Head of caudate nucleus (tissue), 42 donors: ENCODE measurements at places on chromosomes 12 and 14.

DNA sequence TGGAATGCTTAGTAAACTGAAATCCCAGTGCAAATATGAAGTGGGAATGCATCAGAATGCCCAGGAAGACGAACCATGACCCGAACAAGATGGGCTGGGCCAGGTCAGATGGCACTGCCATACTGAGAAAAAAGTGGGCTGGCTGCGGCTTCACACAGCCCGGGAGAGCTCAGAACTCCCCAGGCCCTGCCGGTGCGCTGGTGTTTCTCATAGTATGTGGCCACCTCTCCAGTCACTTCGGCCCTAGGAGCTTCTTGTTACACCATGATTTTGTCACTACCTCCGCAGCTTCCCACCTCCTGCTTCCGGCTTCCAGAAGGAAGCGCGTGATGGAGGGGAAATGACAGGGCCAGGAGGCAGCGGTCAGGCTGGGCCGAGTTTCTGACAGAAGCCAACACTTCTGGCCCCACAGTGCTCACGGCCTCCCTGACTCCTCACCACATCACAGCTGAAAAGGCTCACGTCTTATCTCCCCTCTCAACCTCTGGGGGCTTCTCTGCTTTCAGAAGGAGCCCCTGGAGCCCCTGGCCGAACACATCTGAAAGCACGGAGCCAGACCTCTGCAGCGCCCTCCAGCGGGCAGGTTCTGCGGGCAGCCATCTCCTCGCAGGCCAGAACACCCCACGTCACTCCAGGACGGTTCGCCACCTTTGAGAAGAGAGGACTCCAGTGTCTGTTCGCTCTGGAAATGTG, 30.7 kb downstream of the DAD1 start:
- DNase-seq = no peak

- peak; percentile 47 for DNase-seq
Measured at GRCh38 chr14:95774265-95775160, 60.6 kb upstream of the TCL1A start.

DNA sequence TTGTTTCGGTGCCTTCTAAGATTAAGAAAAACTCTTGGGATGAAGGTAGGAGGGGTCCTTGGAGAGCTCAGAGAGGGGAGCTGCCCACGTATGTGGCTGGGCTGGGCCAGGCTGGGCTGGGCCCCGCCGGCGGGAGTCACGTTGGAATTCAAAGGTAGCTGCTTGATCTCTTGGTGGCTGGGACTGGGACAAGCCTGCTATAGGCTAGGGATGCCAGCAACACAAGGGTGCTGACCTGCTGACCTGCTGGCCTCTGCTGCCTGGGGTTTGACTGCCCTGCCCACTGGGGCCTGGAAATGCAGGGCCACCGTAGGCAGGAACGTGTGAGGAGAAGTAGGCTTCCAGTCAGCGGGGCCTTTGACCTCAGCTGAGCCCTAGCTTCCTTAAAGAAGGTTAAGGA, 52.8 kb upstream of the GTF2A1 start:
- no peak for DNase-seq

DNA sequence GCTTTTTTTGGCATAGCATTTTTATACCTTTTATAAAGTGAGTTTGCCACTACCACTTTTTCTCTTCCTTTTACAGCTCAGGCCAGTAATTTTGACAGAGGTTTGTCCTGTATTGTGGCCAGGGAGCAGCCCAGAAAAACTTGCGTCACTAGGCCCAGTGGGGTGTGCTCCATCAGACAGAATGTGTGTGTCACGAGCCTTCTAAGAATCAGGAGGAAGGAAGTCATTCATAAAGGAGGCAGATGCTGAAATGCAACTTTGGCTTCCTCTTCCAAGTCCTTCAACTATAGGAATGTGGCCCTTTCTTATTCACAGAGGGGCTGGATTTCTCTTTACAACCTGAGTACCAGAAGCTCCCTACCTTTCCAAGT, 10.1 kb upstream of the RAB35 start:
- DNase-seq = no peak

DNA sequence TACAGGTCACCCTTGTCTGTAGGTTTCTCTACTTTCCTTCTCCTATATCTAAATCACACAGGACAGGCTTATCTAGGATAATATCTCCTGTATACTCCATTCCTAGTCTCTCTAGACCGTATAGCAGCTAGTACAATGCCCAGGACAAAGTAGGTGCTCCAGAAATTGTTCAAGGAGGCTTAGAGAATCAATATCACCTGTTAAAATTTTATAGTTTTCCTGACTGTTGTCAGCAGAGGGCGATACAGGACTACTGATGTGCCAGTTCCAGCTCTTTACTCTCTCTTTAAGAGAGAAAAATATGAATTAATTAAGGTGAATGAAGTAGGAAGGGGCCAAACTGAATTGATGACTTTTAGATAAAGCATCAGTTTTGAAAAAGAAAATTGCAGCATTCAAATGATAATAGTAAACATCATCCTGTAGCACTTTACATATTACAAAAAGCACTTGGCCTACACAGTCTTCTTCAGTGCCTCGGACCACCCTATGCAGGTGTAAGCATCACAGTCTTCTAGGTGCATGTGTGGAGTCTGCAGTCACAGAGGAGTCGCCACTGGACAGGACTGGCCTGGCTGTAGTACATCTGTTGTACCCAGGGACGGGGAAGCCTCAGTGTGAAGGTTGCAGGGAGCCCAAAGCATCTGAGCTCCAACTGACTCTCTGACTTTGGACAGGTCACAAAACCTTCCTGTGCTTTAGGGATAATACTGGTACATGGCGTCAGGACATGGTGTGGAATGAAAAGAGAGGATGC, 61.9 kb upstream of the MAX start:
- DNase-seq = no peak

DNA sequence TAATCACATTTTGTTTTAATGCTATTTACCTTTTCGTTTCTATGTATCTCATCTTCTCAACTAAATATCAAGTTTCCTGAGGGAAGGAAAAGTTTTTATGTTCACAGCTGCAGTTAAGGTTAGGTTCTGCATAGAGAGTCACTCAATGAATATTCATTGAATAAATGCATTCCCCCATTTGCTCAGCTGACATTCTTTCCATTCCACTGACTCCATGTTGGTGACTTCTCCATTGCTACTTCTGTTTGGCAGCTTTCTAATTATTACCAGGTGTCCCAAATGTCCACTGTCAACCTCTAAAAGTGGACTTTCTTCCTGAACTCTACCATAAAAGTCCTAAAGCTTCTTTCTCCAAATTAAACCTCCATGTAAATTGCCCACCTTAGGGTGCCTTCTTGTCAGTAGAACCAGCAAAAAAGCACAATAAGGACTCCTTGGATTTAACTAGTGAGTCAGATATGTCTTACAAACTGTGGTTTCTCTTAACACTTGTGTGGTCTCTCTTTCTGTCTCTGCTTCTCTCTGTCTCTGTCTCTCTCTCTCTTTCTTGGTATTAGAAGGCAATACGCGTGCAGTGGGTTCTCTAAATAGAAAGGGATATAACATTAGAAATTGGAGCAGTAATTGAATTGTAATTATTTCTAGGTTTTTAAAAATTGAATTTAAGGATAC, 85.9 kb downstream of the TMEM117 start:
- DNase-seq = no peak

GRCh38 chr14:60249321-60250256, 568 bp downstream of the PPM1A start:
- peak; percentile 47 for DNase-seq

DNA sequence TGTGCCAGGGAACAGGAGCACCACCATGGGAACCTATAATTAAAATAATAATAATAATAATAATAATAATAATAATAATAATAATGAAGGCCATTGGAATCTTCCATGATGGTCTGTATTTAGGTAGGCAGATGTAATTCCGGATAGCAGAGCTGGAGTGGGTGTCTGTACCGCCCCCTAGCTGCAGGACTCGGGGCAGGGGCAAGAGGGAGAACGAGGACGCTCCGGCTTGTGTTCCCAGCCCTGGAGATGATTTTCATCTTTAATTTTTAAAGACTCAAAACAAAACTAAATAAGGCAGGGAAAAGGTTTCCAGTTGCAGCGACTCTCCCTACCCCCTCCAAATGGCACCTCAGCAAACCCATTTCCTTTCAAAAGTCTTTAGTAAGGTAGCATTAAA, 501.1 kb downstream of the VRK1 start:
- peak; percentile 25 for DNase-seq

- no peak for DNase-seq
Measured at GRCh38 chr14:99210333-99210732, 61.7 kb downstream of the BCL11B start.

DNA sequence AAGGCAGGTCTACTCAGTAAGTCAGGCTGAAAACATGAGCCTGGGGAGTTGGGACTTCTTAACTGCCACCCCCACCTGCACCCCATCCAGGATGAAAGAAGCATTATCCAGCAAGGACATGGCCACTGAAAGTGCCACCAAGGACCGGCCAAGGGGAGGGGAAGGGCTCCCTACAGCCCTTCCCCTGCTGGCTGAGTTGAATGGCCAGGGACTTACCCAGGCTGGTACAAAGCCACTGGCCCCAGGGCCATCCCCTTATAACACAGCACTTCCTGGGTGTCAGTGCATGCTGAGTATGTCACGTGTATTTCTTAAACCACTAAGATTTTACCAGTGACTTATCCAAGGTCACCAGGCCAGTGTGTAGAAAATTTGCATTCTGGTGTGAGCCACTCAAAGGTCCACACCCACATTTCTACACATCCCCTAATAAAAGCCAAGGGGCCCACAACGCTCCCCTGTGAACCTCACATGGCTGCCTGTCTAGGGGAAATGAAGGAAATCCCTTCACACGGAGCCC, 29.3 kb upstream of the ZFP36L1 start:
- no peak for DNase-seq

- no peak for DNase-seq
Measured at GRCh38 chr14:67815573-67816225, 691 bp downstream of the ZFYVE26 start.

DNA sequence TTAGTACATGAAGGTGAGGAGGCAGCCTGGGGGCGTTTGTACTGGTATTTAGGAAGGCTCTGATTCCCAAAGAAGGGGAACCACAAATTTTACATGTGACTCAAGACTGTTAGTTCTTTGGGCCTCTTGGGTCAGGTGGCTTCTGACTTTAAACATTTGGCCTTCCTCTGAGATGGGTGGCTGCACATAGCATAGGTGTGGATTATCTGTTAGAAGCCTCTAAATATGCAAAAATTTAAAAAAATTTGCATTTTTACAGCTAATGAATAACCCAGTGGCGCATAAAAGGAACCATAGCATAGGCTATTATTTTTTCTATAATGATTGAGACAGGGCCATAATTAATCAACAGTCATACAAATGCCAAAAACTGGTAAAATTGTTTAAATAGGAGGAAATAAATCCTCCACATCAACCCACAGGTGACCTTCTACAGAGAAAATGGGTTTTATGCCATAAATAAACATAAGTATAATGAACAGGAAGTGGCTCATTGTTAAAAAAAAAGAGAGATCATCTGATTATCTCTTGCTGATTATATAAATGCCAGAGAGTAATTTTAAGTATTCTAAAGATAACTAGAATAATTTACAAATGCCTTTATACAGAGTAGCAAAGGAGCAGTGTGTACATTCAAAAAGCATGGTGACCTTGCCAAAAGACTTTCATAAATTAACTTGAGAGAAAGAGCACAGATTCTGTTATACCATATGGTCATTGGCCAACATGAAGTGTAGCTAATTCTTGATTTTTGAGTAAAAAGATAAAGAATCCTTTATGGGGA, 284.2 kb upstream of the ATP2B1 start:
- DNase-seq = no peak

GRCh38 chr12:10068644-10069043, 30.1 kb downstream of the CLEC1A start:
- DNase-seq = no peak

DNA sequence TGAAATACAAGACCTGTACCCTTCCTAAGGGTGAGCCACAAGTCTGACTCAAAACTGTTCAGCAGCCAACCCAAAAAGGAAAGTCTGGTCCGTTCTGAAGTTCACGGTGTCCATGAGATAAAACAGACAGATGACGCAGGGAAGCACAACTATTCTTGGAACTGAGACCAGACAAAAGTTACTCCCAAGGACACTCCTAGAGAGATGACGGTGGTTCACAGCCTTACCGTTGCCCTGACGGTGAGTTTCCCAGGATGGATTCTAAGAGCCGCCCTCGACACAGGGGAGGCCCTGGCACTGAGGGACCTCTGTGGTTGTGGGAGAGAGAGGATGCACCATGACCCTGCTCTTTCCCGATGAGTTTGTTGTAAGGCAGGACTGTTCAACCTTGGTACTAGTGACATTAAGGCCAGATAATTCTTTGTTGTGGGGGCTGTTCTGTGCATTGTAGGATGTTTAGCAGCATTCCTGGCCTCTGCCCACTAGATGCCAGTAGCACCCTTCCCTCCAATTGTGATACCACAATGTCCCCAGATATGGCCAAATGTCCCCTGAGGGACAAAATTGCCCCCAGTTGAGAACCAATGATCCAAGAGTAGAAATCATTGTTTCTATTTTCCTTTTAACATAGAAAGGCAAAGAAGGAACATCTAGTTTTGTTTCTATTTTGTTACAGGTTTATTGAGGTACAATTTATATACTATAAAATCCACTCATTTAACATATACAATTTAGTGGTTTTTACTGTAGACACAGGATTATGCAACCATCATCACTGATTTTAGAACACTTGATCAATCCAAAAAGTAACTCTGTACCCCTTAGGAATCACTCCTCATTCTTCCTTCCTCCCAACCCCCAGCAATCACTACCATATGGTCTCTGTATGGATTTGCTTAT, 23.0 kb downstream of the OR10P1 start:
- DNase-seq = no peak

GRCh38 chr12:50647479-50647878, 116.4 kb upstream of the ATF1 start:
- no peak for DNase-seq

- DNase-seq = no peak
Measured at GRCh38 chr12:63952995-63953394, 108.5 kb downstream of the SRGAP1 start.

GRCh38 chr12:58850826-58851225, 69.5 kb downstream of the LRIG3 start:
- no peak for DNase-seq

DNA sequence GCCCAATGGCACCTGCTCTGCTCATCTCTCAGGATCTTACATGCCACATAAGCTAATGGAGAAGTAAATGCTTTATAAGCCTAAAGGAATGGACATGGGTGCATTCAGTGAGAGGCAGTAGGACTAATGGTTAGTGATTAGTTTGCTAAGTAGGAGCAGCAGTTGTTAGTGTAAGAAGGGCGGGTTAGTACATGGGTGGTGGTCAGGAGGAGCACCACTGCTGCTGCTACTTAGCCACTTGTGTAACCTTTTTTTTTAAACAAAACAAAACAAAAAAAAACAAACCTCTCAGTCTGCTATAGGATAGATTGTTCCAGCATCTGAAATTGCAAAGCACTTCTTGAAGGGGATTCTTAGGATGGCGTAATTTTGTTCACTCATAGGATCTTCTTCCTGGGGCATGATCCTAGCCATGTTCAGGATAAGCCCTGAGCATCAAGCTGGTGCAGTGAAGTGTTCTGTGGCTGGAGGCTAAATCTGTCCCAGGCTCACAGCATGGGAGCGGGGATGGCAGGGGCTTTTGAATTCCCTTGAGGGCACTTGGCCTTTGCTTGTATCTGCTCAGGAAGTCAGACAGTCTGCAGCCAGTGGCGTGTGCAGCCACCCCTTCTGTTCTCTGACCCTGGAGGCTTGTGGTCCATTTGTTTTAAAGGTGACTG, 63.6 kb downstream of the CHST11 start:
- no peak for DNase-seq

- peak; percentile 21 for DNase-seq
Measured at GRCh38 chr12:113577464-113578129, 105.9 kb upstream of the LHX5 start.
